Left ventricle myocardium inferior (tissue), 1 donor: ENCODE measurements at places on chromosomes 5 and 9. TPM values are rescaled to one million over a fixed set of nuclear protein-coding genes. Genes with fewer than 3 reads are reported as not detected.

Gene POMT1
- 19.3 TPM for total RNA-seq

Gene LCN1
- not detected for total RNA-seq

Gene LCP2
- total RNA-seq, result 3.9 TPM

- H3K4me3 ChIP-seq, result peak overlapping the region; percentile 48
- no peak overlapping the region for H3K27ac ChIP-seq
- H3K36me3 ChIP-seq, result no peaks in the 10 kb centered on the region
- H3K27me3 ChIP-seq, result peaks cover 73% of the 10 kb centered on the region
Measured at GRCh38 chr5:169978714-169979113, 1.6 kb downstream of the INSYN2B start.

Gene ELOVL7
- total RNA-seq, result 0.19 TPM

DNA sequence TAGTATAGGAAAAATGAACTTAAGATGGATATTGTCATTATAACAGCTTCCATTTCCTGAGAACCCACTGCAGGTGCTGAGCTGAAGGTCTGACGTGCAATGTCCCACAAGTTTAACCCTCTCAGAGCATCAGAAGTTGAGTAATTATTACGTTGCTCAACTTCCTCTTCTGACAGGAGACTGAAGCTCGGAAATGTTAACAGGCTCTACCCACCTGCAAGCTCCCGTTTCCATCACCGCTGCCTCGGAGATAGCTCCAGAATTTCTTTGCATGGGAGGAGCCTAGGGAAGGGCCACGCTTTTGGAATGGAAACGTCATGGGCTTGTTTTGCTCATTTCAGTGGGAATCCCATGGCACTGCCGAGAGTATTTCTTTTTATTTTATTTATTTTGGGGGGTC lies 1.0 kb upstream of the NTMT1 start:
- H3K27me3 ChIP-seq, result peaks cover 21% of the 10 kb centered on the region
- H3K36me3 ChIP-seq, result no peaks in the 10 kb centered on the region
- no peak for DNase-seq
- peaks cover 58% of the 10 kb centered on the region for H3K4me1 ChIP-seq
- H3K27ac ChIP-seq, result no peak overlapping the region

- peaks cover 24% of the 10 kb centered on the region for H3K27me3 ChIP-seq
- H3K27ac ChIP-seq, result no peak overlapping the region
- H3K36me3 ChIP-seq, result no peaks in the 10 kb centered on the region
- H3K4me1 ChIP-seq, result no peaks in the 10 kb centered on the region
- no peak for DNase-seq
Measured at GRCh38 chr5:175202463-175203068, 241.4 kb downstream of the DRD1 start.

GRCh38 chr5:104652271-104652861 lies 1089.8 kb upstream of the NUDT12 start:
- H3K27ac ChIP-seq, result no peak overlapping the region
- no peak overlapping the region for H3K4me3 ChIP-seq
- no peaks in the 10 kb centered on the region for H3K4me1 ChIP-seq
- no peak for DNase-seq

- H3K4me3 ChIP-seq, result no peak overlapping the region
- H3K4me1 ChIP-seq, result no peaks in the 10 kb centered on the region
- H3K27ac ChIP-seq, result no peak overlapping the region
- DNase-seq, result no peak
Measured at GRCh38 chr9:28215536-28216299, 642.4 kb upstream of the C9orf72 start.

Gene PCDHB5
- 2.3 TPM for total RNA-seq

GRCh38 chr5:39420482-39421145 lies 4.2 kb downstream of the DAB2 start:
- H3K36me3 ChIP-seq, result peaks cover 3% of the 10 kb centered on the region
- peaks cover 80% of the 10 kb centered on the region for H3K4me1 ChIP-seq
- H3K27ac ChIP-seq, result peak overlapping the region; percentile 90
- H3K27me3 ChIP-seq, result peaks cover under 1% of the 10 kb centered on the region
- peak overlapping the region; percentile 73 for H3K4me3 ChIP-seq

DNA sequence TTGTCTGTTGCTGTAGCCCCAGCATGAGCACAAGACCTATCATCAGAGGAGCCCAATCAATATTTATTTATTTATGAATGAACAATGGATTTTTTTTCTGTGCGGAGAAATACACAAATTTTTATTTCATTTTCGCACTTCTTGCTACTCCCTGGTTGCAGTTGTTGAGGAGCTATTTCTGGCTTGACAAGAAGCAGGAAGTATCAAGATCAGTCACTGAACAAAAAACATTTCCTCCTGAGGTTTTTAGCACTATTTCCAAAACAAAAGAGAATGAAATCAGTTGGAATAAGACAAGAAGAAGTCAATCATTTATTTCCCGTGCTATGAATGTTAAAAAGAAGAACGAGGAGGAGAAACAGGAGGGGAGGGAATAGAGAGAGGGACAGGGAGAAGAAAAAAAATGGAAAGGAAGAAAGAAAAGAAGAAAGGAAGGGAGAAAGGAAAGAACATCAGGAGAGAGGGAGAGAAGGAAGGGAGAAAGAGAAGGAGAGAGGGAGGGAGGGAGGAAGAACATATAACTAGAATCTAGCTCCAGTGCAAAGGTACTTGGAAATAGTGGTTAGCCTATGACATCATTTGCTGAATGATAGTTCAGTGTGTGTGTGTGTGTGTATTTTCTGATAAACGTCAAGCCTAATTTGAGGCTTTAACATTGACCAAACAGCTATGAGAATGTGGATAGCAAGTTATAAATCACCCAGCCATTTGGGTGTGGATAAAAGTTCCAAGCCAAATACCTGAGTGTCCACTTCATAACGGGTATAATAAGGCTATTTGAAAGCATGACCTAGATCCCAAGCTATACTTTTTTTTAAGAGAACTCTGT lies 586.0 kb downstream of the EBF1 start:
- no peak for DNase-seq
- no peaks in the 10 kb centered on the region for H3K27me3 ChIP-seq
- no peaks in the 10 kb centered on the region for H3K36me3 ChIP-seq
- peaks cover 19% of the 10 kb centered on the region for H3K4me1 ChIP-seq
- H3K4me3 ChIP-seq, result no peak overlapping the region

Gene KLF4
- 28.0 TPM for total RNA-seq

GRCh38 chr5:178504340-178504960 lies 85.7 kb downstream of the COL23A1 start:
- H3K36me3 ChIP-seq, result no peaks in the 10 kb centered on the region
- peaks cover 9% of the 10 kb centered on the region for H3K4me1 ChIP-seq
- no peak overlapping the region for H3K27ac ChIP-seq
- H3K27me3 ChIP-seq, result no peaks in the 10 kb centered on the region

Gene PPP3R2
- not detected for total RNA-seq

GRCh38 chr9:133332381-133332730 lies 3.6 kb downstream of the SURF6 start:
- H3K27me3 ChIP-seq, result no peaks in the 10 kb centered on the region
- H3K4me3 ChIP-seq, result no peak overlapping the region
- H3K36me3 ChIP-seq, result peaks cover 42% of the 10 kb centered on the region
- DNase-seq, result no peak

DNA sequence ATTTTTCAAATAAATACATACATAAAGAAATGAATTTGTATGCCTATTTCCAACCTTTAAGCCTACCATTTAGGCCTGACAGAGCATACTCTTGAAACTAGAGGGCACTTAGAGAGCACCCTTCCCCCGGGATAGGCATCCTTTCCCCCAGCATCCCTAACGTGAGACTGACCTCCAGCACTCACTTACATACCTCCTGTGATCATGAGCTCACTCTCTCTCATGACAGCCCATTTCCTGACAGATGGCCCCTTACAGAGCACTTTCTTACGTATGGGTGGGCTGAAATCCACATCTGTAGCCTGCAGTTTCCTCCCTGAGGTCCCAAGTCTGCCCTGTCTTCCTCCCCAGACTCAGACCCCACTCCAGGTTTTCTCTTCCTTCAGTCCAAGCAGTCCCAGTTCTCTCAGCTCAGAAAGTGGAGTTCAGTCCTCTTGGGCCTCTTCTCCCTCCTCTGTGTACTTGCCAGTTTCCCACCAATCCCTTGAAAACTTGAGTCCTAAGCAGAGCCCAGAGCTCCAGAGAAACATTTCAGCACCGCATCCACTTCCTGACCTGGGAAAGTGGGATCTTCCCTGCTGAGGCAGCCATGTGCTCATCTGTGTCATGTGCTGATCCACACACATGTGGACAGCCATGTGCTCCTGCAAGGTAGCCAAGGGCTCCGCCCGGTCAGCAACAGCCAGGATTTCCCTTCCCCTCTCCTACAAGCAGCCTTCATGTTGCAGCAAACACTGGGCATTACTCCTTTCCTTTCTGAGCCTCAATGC lies 2.2 kb upstream of the CDX1 start:
- H3K4me1 ChIP-seq, result peaks cover 63% of the 10 kb centered on the region
- H3K27ac ChIP-seq, result peak overlapping the region; percentile 89
- no peak overlapping the region for H3K4me3 ChIP-seq

- H3K4me3 ChIP-seq, result no peak overlapping the region
- no peaks in the 10 kb centered on the region for H3K36me3 ChIP-seq
- H3K27ac ChIP-seq, result no peak overlapping the region
- H3K27me3 ChIP-seq, result no peaks in the 10 kb centered on the region
Measured at GRCh38 chr9:15867988-15868387, 315.1 kb downstream of the CCDC171 start.

DNA sequence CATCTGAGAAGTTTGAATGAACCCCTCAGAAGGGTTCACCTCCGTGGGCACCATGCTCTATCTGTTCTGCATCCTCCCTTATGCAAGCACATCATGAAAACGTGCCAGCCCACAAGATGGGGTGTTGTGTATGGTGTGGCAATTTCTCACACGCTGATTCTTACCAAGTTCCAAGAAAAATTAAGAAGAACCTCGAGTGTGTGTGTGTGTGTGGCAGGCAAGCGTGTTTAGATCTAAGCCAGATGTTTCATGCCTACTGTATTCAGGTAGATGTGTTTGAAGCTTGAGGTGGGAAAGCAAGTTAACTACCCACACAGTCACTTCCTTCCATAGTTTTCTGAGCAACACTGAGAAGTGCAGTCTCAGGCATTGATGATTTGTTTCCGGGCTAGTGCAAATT lies 77.7 kb upstream of the GNA14 start:
- no peaks in the 10 kb centered on the region for H3K27me3 ChIP-seq
- H3K4me3 ChIP-seq, result no peak overlapping the region
- no peaks in the 10 kb centered on the region for H3K4me1 ChIP-seq
- DNase-seq, result no peak

Gene PCDHA6
- not detected for total RNA-seq

GRCh38 chr5:179260324-179261070 lies 84.8 kb downstream of the ADAMTS2 start:
- H3K36me3 ChIP-seq, result no peaks in the 10 kb centered on the region
- no peak overlapping the region for H3K4me3 ChIP-seq
- DNase-seq, result no peak
- peaks cover 12% of the 10 kb centered on the region for H3K27me3 ChIP-seq
- peaks cover 26% of the 10 kb centered on the region for H3K4me1 ChIP-seq

DNA sequence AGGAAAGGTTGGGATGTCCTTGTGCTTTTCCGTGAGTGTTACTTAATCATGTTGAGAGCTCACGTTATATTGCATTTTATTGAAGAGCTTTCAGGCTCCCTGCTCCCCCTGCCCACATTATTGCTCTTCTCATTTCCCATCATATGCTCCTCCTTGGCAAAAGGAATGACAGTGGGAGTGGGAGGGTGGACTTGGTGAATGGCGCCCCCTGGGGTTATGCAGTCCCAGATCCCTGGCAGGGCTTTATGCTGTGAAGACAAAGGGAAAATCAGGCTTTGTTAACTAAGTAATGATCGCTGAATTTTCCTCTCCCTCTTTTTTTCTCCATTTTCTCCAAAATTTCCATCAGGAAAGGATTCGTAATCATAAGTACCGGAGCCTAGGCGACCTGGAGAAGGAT lies 166.6 kb downstream of the SMARCA2 start:
- DNase-seq, result no peak
- H3K27ac ChIP-seq, result no peak overlapping the region
- H3K4me1 ChIP-seq, result peaks cover 20% of the 10 kb centered on the region
- no peak overlapping the region for H3K4me3 ChIP-seq
- H3K36me3 ChIP-seq, result peaks cover 49% of the 10 kb centered on the region

- peak overlapping the region; percentile 91 for H3K27ac ChIP-seq
- DNase-seq, result peak; percentile 11
- peaks cover 70% of the 10 kb centered on the region for H3K4me1 ChIP-seq
Measured at GRCh38 chr5:139647506-139648204, 494 bp upstream of the CXXC5 start.

DNA sequence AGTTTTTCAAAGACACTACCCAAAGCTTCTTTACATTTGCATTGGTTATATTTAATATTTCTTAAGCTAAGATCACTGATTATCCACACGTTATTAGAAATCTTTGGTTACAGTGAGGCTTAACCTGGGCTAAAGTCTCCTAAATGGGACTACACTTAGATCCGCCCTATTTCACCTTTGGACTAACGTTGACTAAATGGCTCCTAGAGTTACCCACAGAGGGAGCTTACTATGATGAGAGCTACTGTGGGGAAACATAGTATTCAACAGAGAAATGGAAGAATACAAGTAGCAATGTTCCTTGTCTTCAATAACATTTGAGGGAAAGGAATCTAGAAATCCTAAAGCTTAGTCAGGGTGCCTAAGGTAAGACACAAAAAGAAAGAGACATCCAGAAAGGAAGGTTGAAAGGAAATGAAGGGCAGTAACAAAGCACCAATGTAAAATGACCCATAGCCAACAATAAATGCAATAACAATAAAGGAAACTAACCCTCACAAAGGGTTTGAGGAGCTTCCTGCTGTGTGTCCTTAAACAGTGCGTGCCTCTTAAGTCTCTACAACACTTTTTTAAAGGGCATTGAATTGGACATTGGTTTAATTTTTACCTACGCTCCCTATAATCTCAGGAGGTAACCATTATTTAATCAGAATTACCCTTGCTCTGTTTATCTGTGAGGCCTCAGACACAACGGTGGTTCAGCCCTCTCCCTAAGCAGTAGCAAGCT lies 217.1 kb downstream of the PJA2 start:
- H3K36me3 ChIP-seq, result peaks cover 13% of the 10 kb centered on the region
- peaks cover 10% of the 10 kb centered on the region for H3K4me1 ChIP-seq

GRCh38 chr5:127683008-127683407 lies 20.2 kb upstream of the CCDC192 start:
- H3K4me3 ChIP-seq, result no peak overlapping the region
- H3K27me3 ChIP-seq, result no peaks in the 10 kb centered on the region
- no peak overlapping the region for H3K27ac ChIP-seq
- H3K4me1 ChIP-seq, result peaks cover 17% of the 10 kb centered on the region
- H3K36me3 ChIP-seq, result no peaks in the 10 kb centered on the region

- DNase-seq, result peak; percentile 17
- H3K4me3 ChIP-seq, result no peak overlapping the region
- peak overlapping the region; percentile 16 for H3K27ac ChIP-seq
- peaks cover 18% of the 10 kb centered on the region for H3K27me3 ChIP-seq
- no peaks in the 10 kb centered on the region for H3K36me3 ChIP-seq
Measured at GRCh38 chr9:81562231-81563019, 126.9 kb downstream of the TLE1 start.

Gene HCN1
- total RNA-seq, result 0.14 TPM

Gene DMRTA1
- total RNA-seq, result 0.77 TPM
